ENCODE measurements at places on chromosomes 11 and 22.

DNA sequence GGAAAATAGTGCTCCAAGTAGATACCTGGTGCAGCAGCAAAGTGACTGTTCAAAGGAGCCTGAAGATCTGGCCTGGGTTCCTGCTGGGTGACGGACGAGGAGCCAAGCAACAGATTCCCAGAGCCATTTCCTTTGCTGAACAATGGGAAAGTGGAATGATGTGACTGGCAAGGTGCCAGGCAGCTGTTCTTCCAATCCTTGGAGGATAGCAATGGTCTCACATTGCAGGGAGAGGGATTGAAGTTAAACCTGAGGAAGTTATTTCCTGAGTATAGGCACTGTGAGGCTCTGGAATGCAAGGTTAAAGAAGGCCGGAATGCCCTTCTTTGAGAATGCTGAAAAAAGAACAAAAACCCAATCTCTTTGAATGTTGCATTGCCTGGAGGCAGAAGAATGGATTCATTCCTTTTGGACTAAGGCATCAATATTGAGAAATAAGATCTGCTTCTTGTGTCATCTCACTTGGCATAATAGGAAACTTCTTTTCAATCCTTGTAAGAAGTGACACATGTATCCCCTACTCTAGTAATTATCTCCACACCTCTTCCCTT is 223.8 kb downstream of the BLID start:
- DNase-seq, result no peak

GRCh38 chr11:4606231-4607015 is 1.6 kb downstream of the TRIM68 start:
- DNase-seq, result no peak

DNA sequence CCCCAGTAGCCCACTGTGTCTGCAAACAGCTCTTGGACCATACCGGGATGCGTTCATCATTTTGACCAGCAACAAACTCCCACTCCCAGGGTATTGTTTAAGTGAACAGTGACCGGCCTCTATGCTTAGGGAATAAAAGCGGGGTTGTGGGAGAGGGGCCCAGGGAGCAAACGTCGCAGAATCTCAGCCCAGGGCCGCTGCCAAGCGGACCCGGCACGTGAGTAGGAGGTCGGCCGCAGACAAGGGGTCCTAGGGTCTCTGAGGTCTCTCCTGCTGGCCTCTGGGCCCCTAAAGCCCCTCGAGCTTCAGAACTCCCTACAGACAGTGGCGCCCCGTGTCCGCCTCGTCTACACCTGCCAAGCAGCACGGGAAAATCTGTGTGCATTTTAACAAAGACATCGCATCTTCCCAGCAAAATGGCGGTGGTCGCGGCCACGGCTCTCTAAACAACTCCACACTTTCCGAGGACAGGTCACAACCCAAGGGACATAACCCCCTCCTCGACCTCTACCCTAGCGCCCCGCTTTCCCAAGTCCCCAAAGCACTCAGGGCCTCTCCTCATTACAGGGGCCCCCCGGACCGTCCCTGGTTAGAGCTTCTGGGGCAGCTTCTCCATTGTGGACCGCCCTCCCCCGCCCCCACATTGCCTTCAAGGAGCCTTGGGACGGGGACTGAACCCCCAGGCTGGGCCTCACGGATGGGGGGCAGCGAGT is 3.9 kb upstream of the GCAT start:
- no peak for DNase-seq

GRCh38 chr11:128259816-128260215 is 327.5 kb downstream of the ETS1 start:
- no peak for DNase-seq

GRCh38 chr11:8318536-8318935 is 54.9 kb upstream of the LMO1 start:
- no peak for DNase-seq

- no peak for DNase-seq
These were observed 33.3 kb downstream of the NF2 start for GRCh38 chr22:29636751-29637150.

GRCh38 chr11:65960824-65961266 is 689 bp upstream of the SART1 start:
- DNase-seq, result no peak

- DNase-seq, result peak; percentile 63
These were observed at the start of gene TRIOBP for GRCh38 chr22:37696657-37697537. Gene TRIOBP (plus strand): TSS chr22:37697048. CDS start chr22:37701366, 4,318 bp downstream.

DNA sequence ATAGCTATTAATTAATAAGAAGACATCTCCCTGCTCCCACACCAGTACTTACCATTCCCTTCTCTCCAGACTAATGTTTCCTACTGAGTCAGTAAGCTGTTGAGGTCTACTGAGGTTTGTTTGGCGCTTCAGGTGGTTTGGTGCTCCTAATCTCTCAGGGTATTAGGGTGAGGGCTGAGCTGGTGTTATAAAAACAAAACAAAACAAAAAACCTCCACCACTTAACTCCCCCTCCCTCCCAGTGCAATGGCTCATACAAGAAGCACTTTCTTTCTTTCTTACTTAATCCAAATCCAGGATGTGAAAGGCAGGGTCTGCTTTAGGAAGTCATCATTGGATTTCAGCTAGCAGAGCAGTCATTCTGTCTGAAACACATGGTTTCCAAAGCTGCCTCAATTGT is 15.3 kb downstream of the CSTPP1 start:
- no peak for DNase-seq

DNA sequence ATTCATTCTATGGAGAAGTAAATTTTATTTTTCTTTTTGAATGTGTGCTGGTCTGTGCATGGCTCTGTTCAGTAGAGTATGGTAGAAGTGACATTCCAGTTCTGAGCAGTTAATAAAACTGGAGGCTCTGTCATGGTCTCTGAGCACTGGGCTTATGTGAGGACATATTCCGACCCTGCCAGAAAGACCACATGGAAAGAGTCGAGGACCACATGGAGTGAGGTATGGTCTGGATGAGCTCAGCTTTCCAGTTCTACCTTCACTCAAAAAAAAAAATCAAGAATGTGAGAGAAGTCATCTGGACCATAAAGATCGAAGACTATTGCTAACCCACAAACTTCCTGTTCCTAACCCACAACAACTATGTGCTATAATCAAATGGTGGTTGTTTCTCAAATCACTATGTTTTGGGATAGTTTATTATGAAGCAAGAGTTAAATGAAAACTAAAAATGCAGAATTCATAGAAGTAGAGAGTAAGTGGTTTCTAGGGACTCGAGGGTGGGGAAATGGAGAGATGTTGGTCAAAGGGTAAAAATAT is 534.2 kb upstream of the ANO5 start:
- DNase-seq, result no peak

- no peak for DNase-seq
These were observed 52.4 kb downstream of the TRIOBP start for GRCh38 chr22:37749226-37749625.

DNA sequence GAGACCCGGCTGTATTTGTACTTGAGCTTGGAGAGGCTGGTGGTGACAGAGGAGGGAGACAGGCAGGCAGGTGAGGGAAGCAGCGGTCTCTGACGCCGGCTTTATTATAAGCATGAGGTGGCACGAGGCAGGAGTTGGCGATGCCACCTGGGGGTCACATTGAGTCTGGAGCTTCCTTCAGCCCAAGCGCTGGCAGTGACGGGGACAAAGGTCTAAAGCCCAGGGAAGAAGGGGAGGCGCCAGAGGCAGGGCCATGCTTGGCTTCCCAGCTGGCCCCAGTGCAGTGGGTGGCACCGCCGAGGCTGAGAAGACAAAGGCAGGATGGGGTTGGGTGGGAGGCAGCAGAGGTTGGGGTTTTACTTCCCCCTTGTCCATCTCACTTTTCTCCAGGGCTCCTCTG is 4.5 kb downstream of the FXYD2 start:
- DNase-seq, result no peak

DNA sequence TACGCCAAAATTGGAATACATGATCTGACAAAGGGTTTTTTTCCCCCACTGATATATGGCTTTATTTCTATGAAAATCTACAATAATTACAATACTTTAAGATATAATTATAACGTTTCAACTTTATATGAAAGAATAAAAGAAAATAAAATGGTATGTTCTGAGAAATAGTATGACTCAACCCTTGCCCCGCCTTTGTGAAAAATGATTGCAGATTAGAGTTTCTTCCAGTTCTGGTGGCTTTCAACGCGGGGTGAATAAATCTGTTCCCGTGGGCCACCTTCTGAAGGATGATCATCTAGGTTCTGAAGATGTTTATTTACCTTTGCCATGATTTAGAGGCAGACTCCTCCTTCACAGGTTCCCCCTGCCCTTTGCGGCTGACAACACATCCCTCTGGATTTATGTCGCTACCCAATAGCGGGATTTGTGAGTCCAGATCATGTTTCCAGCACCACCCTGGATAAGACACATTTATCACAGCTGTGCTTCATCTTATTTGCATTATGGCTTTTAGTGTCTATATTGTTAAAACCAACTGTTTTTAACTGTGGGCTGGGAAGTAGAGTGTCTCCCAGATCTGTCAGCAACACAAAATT is 607.0 kb upstream of the KIRREL3 start:
- no peak for DNase-seq

- no peak for DNase-seq
These were observed 293.5 kb downstream of the TMEM135 start for GRCh38 chr11:87331273-87331672.

- no peak for DNase-seq
These were observed 4.8 kb downstream of the KIAA0930 start for GRCh38 chr22:45235851-45236342.

DNA sequence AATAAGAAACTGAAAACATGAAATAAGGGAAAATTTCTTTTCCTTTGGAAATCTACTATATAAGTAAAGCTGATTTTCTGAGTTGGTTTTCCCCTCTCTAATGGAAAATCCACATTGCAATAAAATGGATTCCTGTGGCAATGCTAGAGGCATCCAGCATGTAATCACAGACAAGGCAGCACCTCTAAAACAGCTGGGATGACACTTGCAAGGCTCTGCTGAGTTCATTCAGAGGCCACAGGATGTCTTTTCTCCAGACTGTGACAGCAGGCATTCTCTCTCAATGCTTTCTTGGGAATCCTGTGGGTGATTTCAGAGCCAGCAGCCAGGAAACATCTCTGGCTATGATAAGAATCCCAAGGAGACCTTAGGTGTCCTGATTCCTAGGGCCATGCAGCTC is 201.3 kb upstream of the BLID start:
- no peak for DNase-seq

DNA sequence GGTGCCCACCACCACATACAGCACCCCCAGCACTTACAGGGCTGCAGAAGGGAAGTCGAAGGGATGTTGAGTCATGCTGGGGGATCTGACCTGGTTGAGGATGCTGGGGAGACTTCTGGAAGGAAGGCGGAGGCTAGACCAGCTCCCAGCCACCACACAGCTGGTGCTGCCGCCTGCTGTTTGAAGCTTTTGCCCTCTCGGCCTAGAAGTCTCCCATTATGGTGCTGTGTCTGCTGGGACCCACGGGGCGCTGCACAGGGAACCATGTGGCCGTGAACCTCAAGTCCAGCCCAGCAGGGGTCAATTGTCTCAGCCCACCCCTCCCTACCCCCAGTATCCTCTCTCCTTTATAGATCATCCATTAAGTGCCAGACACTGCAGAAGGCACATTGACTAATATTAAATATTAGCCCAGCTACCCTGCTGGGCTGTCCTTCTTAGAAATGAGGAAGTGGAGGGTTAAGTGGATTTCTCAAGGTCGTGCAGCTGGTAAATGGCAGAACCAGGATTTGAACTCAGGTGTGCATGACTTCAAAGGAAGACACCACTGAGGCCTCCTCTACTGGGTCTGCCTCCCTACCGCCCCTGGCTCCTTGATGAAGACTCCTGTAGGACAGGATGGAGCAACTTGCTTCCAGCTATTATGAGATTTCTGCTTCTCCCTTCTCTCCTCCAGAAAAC is 49.7 kb downstream of the CYTH4 start:
- no peak for DNase-seq

- no peak for DNase-seq
These were observed 9.8 kb downstream of the ZNF74 start for GRCh38 chr22:20403779-20404140.

- peak; percentile 14 for DNase-seq
These were observed 84.1 kb downstream of the PDE2A start for GRCh38 chr11:72589802-72590761.

DNA sequence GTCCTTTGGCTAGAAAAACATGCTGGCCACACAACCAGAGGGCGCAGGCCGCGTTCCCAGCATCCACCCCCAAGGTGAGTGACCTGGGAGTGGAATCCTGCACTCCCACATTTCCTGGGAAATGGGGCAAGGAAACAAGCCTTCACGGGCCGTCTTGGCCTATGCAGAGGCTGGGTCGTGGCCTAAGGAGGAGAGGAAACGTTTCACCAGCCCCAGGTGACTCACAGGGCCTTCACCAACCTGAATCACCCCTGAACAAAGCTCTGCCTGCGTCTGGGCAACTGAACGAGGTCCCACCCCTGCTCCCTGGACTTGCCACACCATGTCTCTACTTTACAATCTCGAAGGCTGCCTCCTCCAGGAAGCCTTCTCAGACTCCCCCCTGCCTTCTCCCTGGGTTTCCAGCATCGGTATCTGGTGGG is 13.2 kb downstream of the MYH9 start:
- no peak for DNase-seq

DNA sequence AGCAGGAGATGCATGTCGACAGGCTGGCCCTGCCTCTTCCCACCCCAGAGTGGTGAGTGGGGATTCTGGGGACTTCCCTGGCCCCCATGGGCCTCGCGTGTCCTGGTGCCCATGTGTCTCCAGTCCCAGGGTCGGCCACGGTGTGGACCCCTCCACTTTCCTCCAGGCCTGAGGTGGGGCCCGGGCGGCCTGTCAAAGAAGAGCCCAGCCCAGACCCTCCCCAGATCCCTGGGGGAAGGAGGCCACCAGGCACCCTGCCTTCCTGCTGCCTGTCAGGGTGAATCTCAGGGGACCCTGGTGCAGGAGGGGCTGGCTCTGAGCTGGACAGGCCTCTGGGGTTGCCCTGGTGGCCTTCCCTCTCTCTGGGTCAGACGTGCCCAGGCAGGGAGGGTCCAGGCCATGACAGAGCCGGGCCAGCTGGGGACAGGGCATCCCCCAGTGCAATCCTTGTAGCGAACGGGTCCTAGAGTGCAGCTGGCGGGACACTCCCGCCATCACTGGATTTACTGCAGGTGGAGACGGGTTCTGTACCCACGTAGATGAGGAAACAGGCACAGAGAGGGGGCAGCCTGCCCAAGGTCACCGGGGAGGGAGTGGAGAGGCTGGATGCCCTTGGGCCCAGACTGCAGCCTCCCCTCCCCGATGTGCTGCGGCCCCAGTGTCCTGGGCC is 13.5 kb upstream of the MUC6 start:
- DNase-seq, result no peak

GRCh38 chr22:24894998-24895397 is 51.5 kb downstream of the LHFPL7 start:
- no peak for DNase-seq

GRCh38 chr11:108568195-108568858 is 25.2 kb downstream of the EXPH5 start:
- no peak for DNase-seq
